CD8-positive, alpha-beta memory T cell (primary cell): ENCODE measurements at places on chromosomes 1 and 21.
A peak's percentile ranks its signal among the peaks of the same experiment; 100 is the strongest.

- no peak overlapping the region for H3K27ac ChIP-seq
- H3K4me1 ChIP-seq: no peaks in the 10 kb centered on the region
- no peaks in the 10 kb centered on the region for H3K27me3 ChIP-seq
- no peak for DNase-seq
- no peak overlapping the region for H3K4me3 ChIP-seq
These were observed 308.0 kb upstream of the B3GALT2 start for GRCh38 chr1:193494368-193494767.

GRCh38 chr1:58497499-58497898 lies 49.0 kb downstream of the OMA1 start:
- H3K4me3 ChIP-seq: no peak overlapping the region
- no peak for DNase-seq
- H3K4me1 ChIP-seq: no peaks in the 10 kb centered on the region
- no peak overlapping the region for H3K27ac ChIP-seq
- H3K36me3 ChIP-seq: peaks cover 8% of the 10 kb centered on the region

DNA sequence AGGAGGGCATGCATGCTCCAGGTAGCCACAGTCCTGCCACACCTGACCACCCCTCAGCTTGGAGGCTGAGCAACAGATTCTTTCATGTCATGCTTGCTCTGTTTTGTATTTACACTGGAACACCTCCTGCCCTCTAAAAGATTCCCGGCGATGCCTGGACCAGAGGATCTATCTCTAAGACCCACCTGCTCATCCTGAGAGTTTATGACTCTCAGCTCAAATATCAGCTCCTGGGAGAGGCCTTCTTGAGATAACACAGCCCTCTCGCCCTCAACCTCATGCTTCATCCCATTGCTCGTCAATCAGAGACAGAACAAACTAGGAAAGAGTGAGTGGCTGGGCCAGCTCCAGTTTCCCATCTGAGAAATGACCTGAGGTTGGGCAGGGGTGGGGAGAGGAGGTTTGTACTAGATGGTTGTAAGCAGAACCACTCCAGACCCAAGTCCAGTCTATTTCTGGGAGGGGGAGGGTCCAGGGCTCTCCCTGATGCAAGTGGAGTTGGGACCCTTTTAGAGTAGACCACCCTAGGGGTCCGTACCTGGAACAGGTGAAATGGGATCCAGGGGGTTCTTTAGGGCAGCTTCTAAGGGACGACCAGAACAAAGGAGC lies 524.5 kb downstream of the MATN1 start:
- no peaks in the 10 kb centered on the region for H3K36me3 ChIP-seq
- no peak overlapping the region for H3K4me3 ChIP-seq
- DNase-seq: no peak

DNA sequence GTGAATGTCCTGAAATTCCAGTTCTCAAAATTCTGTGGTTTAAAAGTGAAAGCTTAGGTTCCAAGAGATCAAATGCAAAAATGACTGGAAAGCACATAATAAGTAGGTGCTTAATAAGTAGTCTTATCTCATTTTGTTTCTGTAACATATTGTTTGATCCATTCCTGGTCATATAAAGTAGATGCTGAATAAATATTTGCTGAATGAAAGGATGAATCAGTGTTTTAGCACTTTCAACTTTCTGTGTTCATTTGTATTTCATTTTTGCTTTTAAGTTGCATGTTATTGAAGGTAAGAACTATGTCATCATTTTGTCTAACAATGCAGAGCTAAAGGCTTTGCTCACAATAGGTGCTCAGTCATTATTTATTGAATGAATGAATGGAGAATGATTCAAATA lies 6.3 kb downstream of the MAST2 start:
- no peaks in the 10 kb centered on the region for H3K27me3 ChIP-seq
- no peak overlapping the region for H3K27ac ChIP-seq
- H3K36me3 ChIP-seq: no peaks in the 10 kb centered on the region
- DNase-seq: no peak
- peaks cover under 1% of the 10 kb centered on the region for H3K4me1 ChIP-seq
- H3K4me3 ChIP-seq: no peak overlapping the region

DNA sequence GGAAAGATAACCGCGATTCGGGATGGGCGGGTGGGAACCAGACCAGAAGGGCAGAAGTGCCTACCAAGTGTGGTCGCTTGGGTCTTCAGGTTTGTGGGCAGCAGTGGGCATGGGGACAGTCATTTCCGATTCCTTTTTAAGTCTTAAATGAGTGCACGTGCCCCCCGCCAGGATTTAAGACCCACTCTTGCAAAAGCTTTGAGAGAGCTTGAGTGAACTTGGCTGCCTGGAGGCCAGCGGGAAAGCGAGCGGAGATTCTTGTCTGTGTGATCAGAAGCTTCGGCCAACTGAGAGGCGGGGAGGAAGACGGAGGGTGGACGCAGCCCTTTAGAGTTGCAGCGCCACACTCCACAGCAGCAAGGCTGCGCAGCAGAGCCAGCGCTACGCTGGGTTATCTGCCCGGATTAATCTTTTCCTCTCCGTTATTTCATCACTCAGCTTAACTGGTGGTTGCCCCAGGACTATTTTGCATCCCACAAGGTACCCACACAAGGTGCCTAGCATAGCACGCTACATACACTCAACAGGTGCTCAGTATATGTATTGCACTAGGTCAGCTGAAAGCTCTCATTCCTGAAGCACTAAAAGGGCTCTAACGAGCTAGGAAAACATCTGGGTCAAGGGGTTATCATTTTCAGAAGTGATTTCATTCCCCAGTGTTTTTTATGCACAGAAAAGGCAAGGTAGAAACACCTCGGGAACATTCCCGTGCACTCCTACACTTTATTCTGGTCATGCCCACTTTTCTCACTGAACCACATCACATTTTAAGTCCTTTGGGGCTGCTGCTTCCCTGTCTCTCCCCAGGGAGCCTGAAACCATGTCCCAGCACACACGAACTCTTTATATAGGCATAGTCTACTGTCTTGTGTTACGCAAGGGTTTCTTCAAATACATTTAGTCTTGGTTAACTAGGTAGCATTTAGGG lies 1.5 kb upstream of the BATF3 start:
- peak overlapping the region; percentile 6 for H3K4me3 ChIP-seq
- H3K4me1 ChIP-seq: peaks cover 17% of the 10 kb centered on the region
- no peak for DNase-seq
- H3K27me3 ChIP-seq: no peaks in the 10 kb centered on the region
